ENCODE measurements at places on chromosomes 5 and 9.

DNA sequence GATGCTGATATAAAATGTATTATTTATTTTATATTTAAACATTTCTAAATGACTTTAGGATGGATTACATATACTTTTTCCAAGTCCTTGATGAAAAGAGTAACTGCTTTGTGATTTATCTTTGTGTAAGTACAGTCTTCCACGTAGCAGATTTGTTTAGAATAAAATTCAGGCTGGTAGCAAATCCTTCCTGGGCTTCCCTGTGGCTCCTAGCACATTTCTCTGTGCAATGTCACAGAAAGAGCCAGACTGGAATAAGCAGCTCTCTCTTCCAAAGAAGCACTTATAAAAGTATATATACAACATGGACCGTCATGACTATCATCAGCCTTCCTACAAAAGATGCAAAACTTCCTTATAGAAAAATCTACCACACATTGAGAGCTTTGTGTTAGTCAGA, 388.6 kb downstream of the ACTL7B start:
- no peak for DNase-seq

GRCh38 chr9:91842358-91843049, 107.5 kb downstream of the ROR2 start:
- no peak for DNase-seq

DNA sequence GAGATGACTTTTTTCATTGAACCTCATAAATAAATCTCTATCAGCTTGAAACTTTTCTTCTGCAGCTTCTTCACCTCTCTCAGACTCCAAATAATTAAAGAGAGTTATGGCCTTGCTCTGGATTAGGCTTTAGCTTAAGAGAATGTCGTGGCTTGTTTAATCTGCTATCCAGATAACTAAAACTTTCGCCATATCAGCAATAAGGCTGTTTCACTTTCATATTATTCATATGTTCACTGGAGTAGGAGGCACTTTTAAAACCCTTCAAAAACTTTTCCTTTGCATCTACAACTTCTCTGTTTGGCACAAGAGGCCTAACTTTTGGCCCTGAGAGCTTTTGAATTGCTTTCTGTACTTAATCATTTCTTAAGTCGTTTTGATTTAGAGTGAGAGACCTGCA, 386.9 kb upstream of the FAM174A start:
- no peak for DNase-seq

DNA sequence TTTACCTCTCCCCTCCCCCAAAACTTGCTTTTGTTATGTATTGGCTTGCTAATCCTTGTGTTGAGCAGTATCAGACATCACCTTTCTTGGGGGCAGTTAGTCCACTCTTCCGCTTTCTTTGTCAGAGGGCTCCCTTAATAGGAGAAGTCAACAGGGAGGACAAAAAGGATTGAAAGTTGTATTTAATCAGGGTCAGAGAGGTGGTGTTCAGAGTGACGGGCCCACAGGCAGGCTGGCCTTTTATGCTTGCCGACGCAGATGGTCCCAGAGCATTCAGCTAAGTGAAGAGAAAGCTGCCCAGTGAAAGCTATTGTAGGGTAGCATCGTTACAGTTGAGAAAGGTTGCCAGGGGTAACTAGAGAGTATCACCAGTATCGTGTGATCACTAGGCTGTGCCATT, 131.1 kb downstream of the ZCCHC7 start:
- no peak for DNase-seq

DNA sequence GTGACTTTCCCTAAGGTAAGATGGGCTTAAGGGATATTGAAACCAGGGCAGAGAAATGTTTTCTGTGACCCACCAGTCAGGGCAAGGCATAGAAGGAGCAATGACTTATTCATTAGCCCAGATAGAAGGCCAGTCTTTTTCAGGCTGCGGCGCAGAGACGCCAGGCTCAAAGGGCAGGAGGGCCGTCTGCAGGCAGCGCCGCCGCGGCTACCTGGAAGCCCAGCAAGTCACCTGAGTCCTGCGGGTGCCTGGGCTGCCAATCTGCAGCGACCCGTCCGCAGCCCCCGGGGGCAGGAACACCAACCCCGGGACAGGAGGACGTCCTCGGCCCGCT, 322 bp upstream of the SH3GL2 start:
- no peak for DNase-seq

DNA sequence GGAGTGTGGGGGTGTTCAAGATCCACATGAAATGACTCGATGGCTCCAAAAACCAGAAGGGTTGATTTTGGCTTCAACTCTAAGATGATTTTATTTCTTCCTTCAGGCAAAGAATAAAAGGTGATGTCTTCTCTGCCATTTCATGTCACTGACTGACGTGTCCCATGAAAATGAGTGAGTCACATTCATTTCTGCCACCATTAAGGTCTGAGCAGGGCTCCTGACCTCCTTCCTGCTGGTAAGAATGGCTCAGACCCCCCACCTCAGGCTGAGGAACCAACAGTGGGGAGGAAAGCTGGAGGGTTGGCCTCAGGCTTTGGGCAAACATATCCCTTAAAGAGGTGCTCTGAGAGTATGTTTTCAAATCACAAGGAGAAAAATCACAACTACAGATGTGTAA, 53.9 kb upstream of the ZNF354A start:
- no peak for DNase-seq

- no peak for DNase-seq
These were observed 35.4 kb downstream of the PRKACG start for GRCh38 chr9:68978501-68978900.

DNA sequence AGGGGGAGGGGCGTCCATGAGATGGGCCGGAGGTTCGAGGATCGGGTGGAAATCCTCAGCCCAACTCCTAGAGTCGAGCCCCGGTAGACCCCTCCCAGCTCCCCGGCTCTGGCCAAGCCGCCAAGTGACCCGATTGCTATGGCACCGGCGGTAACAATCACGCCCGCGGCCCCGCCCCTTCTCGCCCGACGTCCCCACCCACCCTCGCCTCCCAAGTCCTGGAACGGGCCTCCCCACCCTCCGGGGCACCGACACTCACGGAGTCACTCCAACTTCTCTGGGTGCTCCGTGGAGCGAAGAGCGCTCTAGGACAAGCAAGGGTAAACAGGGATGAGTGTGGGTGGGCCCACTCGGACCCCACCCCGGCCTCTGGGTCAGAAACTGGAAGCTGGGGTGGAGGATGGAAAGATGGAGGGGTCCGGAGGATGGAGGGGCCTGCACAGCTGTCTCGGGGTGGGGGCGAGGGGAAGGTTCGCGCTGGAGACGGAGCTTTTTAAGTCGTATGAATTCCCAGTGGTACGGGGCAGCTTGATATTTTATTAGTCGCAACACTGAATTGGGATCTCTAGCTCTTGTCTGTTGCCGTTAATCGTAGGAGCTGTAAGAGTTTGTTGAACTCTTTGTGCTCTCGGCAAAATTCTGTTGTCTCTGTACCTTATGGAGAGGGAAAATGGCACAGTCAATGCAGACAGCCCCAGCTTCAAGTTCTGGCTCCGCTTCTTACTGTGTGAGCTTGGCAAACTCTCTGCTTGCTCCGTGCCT, at the start of gene SPACA9:
Gene SPACA9 (plus strand): TSS at position 204 of the 762 bp plus-strand sequence. CDS start 5,050 bp downstream, outside the sequence.
- DNase-seq, result peak; percentile 51

DNA sequence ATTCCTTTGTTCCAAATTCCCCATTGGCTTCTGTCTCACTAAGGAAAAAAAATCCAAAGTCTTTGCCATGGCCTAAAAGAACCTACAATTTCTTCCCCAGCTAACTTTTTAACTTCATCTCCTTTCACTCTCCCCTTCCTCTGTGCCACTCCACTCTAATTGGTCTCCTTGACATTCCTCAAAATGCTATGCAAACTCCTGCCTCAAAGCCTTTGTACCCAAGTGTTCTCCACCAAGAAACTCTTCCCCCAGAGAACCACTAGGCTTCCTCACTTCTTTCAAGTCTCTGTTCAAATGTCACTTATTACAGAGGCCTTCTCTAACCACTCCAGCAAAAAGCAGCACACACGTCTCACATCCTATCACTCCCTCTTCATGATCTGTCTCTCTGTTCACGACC, 91.6 kb upstream of the NR4A3 start:
- DNase-seq, result no peak

DNA sequence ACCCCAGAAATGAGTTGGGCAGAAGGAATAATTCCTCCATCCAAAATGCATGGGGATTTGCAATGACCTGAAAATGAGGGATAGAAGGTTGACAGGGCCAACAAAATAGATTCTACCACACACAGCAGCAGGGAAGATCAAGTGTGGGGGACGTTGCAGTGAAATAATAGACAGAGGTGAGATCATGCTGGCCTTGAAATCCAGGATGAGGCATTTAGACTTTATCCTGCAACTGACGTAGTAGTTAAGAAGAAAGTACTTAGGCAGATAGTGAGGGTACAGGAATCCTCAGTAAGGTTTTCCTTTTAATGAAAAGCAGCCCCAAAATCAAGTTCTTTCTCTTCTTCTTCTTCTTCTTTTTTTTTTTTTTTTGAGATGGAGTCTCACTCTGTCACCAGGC, 31.6 kb upstream of the TGFBR1 start:
- no peak for DNase-seq

DNA sequence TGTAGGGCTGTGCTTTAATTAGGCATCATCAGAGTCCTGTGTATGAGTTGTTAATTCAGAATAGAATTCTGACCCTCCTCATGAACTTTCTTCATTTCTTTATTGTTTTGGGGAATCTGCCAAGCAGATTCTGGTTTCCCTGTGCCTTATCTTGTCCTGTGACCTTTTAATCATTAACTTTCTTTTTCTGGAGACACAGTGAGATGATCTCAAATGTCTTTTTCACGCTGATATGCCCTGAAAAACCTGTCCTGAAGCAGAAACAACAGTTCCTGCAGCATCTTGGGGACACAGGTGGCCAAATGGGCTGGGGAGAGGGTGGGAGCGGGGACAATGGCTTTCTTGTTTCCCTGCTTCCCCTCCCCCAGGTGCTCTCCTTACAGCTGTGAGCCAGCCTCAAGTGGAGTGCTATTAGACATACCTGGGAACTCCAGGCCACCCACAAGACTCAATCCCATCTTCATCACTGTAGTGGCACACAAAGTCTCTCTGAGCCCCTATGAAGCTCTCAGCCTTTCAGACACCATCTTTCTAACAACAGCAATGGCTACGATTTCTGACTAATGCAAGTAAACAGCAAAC, 213.8 kb downstream of the ATP10B start:
- DNase-seq, result no peak

GRCh38 chr9:121720311-121721057, 69.0 kb downstream of the DAB2IP start:
- DNase-seq, result no peak

- DNase-seq, result no peak
These were observed 202.2 kb downstream of the NFIB start for GRCh38 chr9:14111696-14112095.

DNA sequence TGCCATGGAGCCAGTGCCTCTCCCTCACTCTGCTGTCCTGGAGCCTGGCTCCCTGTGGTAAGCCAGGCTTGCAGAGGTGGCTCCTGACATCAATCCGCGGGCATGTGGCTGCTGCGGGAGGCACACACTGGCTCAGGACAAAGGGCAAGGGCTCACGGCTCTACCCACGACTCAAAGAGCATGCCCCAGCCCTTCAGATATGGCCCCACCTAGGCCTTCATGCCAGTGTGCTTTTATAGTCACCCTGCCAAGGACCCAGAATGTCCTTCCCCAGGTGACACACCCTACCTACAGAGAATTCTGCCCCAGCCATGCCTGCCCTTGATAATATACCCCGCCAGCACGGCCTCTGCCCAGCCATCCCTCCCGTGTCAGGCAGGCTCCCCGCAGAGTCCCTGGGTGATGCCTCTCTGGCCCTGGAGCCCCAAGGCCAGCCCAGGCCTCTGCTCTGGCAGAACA, 1.6 kb downstream of the MGAT4B start:
- DNase-seq, result no peak

DNA sequence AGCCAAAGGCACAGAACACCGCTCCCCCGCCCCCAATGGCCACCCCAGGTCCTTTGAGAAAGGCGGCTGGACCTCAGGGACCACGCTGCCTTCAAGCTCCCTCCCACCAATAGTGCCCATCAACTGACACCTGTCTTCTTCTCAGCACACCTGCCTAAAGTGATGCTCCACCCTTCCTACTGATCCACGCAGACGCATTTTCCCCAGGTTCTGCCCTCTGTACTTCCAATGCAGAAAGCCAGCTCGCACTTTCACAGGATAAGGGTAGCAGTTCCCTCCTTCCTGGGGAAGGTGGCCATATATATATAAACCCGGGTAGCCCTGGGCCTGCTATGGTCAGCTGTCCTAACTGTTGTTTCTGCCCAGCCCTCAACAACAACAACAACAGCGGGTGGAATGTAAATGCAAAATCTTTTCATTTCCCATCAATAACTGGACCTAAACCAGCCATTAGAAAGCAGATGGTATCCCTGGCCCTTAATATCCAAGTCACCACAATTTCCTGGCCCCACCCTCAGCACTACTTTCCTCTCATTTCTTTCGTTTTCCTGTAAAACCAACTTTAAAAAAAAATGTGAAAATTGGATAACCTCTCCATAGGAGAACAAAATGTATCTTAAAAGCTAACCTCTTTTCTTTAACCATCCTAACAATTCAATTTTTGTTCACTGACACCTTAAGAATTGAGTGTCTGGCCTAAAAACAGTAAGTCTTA, 1.7 kb downstream of the GOLM1 start:
- no peak for DNase-seq

DNA sequence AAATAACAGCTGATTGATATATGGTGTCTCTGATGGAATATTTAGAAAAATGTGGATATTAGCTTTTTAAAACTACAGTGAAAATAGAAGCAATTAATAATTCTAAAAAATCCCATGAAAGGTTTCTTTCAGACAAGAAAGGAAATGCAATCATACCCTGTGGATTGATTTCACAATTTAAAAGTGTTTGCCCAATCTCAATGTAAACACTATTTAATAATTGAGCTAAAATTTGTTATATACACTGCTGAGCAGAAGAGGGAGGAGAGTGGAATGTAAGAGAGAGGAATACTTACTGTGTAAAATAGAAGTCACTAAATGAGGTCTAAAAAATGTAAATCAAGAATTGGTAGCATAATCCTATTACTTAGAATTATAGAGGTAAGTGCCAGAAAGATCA, 76.9 kb downstream of the FEM1C start:
- no peak for DNase-seq

DNA sequence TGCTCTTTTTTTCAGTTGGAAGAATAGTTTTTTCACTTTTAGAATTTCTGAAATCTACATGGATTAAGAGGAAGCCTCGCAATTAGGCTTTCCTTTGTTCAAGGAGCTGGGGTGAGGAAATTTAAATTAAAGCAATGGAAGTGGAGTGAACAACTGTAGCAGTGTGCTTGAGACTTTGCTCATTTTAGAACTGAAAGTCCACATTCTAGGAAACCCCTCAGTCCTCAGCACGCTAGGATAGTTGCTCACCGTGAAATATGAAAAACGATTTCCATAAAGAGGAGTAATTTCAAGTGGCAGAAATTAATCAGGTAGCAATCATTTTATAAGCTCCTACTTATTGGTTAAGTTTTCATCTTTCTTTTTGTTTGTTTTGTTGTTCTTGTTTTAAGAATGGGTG, 243.0 kb upstream of the ITGA1 start:
- no peak for DNase-seq

- no peak for DNase-seq
These were observed 6.8 kb downstream of the EPB41L4B start for GRCh38 chr9:109314011-109314531.

DNA sequence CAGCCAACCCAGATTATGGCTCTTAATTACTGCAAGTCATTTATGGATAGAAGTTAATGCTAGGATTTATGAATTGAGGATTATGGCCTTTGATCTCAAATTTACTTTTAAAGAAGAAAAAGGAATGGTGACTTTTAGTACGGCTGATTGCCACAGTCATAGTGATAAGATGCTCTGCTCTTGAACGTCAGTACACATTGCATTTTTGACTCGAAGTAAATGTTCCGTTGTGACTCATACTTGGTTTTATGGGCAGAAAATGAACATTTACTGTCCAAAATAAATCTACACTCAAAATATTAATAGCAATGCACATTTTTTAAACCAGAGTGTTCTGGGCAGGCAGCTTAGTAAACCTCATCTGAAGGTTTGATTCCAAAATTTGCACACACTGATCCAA, 830 bp downstream of the ADAMTSL1 start:
- DNase-seq, result no peak
